Esophagus muscularis mucosa (tissue), 4 donors: ENCODE measurements at places on chromosomes 1 and 21.
A peak's percentile ranks its signal among the peaks of the same experiment; 100 is the strongest.

DNA sequence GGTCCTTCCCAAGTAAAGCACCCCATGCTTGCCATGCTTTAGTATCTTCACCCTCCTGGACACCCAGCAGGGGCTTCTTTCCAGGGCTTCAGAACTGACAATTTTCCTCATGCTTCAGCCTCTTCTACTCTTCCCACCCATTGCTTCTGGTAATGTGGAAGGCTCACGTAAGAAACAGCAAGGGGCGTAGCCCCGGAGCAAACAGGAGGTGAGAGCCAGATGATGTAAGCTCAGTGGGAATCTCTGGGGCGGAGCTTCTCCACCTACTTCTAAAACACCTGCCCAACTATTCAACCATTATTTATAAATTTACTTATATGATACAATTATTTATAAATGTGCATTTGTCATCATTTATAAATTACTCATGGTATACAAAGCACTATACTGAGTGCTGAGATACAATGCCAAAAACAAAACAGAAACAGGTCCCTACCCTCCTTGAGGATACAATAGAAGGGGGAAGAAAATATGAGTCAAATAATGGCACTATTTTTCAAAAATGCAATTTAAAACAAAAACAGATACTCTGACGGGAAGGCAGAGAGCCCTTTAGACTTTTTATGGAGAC is 140.1 kb upstream of the CAMK1G start:
- no peak for DNase-seq

- DNase-seq = no peak
Observed at GRCh38 chr1:24786191-24786590, 40.9 kb downstream of the CLIC4 start.

DNA sequence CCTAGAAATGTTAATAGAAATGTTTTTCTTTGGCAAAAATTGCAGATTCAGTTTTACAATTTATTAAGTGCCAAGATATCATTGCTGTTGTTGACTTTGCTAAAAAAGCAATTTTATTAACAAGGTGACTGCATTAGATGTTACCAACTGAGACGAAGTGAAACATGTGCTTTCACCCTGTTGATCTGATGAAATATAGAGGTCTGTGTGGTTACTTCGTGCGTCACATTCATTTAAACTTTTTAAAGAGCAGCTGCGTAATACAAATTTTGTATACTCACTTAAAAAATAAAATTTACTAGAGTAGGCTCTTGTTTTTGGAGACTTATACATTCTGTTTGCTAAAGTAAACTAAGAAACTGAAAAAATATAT is 465.7 kb downstream of the USP25 start:
- DNase-seq = no peak

GRCh38 chr1:210397252-210397651 is 68.5 kb downstream of the HHAT start:
- no peak for DNase-seq

GRCh38 chr1:64895500-64895899 is 70.8 kb downstream of the JAK1 start:
- no peak for DNase-seq

DNA sequence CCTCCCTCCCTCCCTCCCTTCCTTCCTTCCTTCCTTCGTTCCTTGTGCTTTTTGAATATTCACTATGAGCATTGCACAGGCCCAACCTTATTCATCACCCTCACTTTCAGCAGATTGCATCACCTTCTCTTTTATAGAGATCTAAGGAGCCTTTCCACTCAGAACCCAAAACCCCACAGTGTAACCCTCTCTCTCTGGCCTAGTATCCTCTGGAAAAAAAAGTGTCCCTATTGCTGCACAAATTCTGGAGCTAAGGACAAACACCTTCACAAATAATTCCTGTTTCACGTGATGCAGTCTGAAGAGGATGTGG is 25.6 kb downstream of the OR10J5 start:
- no peak for DNase-seq

GRCh38 chr1:161836018-161836417 is 69.9 kb downstream of the ATF6 start:
- DNase-seq = no peak

- DNase-seq = no peak
Observed at GRCh38 chr1:184014271-184014670, 23.3 kb downstream of the COLGALT2 start.

DNA sequence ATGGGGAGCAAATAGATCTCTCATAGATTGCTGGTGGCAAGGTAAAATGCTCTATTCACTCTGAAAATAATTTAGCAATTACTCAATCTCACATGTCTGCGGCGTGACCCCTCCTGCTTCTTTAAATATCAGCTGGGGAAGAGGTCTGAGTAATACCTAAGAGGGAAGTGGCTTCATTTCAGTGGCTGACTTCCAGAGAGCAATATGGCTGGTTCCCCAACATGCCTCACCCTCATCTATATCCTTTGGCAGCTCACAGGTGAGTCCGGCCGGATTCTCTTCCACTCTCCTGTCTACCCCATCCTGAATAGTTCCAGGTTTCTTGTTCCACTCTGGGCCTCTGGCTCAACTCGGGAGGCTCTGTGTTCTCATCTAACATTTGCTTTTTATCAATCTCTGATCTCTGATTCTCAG is at the start of gene SLAMF7:
SLAMF7 (plus strand) TSS at position 150 of the 414 bp plus-strand sequence; CDS start at position 205, 55 bp downstream.
- DNase-seq = no peak

- no peak for DNase-seq
Observed at GRCh38 chr1:29634324-29634723, 398.0 kb downstream of the PTPRU start.

GRCh38 chr1:180898441-180899219 is 14.1 kb upstream of the KIAA1614 start:
- DNase-seq = peak; percentile 64

GRCh38 chr1:56056438-56057287 is 522.7 kb downstream of the PLPP3 start:
- no peak for DNase-seq

GRCh38 chr1:11338284-11338924 is 65.4 kb downstream of the UBIAD1 start:
- DNase-seq = no peak

DNA sequence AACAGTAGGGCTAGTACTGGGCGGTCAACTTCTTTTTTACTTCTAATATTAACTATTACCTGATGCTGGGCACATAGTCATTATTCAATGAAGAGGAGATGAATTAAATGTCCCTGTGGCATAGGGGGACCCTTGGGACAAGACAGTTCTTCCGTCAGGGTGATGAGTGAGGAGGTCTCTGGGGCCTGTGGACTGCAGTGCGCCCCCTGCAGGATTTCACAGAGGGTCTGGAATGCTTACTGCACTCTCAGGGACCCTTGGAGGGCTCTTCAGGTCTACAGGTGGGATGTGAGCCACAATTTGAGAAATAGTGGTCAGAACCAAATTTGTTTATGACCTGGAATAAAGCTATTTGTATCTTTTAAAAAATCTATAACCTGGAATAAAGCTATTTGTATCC is 149.4 kb downstream of the FAM78B start:
- DNase-seq = no peak

- DNase-seq = no peak
Observed at GRCh38 chr21:32842146-32842545, 70.6 kb upstream of the PAXBP1 start.

- DNase-seq = no peak
Observed at GRCh38 chr1:70075761-70076160, 129.6 kb downstream of the LRRC40 start.

DNA sequence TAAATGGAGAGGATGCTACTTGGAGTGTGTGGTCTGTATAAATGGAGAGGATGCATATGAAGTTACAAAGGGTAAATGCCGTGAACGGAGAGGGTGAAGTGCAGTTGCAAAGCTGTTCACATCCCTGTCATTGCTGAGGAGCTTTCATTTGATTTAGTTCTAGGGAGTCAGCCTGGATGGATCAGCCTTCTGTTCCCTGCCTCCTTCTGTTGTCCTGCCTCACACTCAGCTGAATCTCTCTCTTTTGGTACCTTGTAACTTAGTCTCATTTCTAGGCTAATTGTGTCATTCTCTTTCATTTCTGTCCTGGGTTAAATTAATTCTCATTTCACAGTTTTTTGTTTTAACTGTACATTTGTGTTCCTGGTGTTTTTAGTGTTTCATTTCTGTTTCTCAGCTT is 133.2 kb upstream of the COL6A1 start:
- DNase-seq = no peak

GRCh38 chr1:173193639-173194038 is 13.5 kb downstream of the TNFSF4 start:
- DNase-seq = no peak

DNA sequence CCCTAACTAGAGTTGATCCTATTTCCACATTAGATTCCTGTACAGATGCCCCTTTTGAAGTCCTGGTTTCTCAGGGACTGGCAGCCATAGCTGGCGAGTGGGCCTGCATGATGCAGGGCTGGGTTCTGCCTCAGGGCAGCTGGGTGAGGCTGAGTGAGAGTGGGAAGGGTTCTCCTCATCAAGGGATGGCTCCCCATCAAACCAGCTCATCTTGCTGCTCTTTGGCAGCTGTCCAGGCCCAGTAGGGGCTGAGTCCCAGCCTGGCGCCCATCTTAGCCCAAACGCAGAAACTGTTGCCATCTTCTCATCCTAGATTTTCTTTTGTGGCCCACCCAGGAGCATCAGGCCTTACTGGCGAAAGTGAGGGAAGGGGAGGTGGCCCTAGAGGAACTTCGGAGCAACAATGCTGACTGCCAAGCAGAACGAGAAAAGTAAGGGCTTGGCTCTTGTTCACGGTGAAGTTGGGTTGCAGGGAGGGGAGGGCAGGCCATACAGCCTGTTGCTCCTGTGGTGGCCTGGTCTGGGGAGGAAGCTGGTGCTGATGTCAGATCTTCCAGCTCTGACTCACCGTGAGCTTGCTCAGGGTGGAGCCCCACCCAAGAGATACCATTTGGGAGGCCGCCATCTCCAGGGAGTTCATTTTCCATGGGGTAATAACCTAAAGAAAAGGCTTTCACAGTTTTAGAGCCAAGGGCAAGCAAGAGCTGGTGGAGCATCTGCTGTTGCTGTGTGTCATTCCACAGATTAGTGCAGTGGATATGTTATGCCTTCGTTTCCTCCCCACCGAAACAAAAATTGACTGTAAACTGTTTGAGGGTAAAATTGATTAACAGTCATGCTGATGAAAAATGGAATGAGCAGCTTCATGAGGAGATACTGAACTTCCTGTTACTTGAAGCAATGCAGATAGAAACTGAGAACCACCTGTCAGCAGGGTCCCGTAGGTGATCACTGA is 34.7 kb downstream of the TUFT1 start:
- DNase-seq = no peak

DNA sequence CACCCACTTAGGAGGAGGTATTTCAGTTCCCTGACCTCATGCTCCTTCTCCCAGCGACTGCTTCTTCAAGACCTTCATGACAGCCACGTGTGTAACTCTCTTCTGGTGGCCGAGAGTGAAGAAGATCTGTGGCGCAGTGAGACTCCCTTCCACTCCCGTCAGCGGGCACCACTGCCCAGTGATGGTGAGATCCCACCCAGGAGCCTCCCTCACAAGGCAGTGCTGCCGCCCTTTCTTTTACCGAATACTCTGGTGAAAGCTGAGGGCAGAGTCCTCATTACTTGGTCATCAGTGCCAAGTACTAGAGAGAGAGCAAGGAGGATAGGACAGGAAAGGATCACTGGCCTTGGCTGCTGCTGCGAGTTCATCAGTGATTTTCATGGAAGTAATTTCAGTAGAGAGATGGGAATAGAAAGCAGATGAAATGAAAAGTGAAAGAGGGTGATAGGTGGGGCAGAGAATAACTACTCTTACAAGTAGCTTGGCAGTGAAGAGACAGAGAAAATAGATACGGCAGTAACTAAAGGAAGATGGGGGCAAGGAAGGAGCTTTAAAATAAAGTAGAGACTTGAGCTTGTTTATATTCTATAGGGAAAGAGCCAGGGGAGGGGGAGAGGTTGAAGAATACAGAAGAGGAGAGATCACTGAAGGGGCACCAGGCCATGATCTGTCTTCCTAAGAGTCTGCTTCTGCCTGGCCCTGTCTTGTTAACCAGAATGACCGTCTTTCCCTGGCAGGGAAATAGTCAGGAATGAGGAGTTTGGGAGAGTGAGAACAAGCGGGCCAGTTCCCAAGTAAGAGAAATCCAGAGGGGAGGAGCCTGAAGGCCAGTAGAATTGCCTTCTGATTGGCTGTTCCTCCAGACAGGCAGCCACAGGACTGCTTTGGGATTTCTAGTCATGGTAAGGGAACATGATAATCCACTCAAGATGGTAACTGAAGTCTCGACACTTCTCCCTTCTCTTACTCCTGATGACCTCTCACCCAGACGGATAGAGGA is 18.3 kb downstream of the HYI start:
- no peak for DNase-seq

DNA sequence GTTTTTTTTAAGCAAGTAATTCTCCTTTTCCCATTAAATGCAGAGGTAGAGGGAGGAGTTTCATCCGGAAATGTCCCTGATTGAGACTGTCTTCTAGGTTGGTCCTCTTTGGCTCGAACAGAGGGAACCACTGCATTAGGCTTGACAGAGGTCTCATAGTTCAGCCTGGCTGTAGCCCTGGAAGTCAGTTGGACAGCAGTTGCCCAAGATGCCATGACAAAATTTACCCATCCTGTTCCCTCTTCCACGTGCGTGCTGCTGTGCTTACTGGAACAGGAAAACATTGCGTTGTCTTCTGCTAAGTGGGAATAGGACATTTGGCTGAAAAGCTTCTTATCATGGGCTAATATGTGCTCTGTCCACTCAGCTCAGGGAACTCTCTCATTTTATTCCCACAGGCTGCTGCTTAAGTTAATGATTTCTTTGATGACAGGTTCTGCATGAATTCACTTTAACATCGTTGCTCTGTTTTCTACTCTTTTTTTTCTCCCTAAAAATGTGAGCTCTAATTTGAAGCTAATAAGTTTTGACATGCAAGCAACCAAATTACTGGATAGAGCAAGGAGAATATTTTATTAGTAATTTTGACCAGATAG is 18.0 kb downstream of the KCNK1 start:
- DNase-seq = no peak

- peak; percentile 29 for DNase-seq
Observed at GRCh38 chr1:239939602-239940001, 152.1 kb upstream of the FMN2 start.

DNA sequence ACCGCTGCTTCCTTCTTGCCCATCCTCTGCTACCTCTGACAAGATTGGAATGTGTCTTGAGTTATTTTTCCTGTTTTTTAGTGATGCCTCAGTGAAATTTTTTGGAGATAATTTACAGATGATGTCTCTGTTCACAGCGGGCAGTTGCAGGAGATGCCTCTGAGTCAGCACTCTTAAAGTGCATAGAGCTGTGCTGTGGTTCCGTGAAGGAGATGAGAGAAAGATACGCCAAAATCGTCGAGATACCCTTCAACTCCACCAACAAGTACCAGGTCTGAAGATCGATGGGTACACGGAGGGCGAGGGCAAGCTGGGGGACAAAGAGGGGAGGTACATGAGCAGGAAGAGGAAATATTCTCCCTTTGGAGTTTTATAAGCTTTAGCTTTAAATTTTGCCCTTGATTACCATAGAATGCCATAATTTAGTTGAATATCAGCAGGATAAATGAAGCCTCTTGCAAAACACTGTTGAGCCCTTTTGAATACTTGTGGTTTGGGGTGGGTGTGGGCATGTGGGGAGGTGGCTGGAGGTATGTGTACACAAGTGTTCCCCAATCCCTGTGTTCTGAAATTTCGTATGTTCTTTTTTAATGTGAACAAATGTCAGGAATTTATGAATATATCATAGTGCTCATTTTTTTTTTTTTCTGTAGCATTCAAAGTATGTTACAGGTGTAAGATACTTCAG is 19.8 kb downstream of the ATP1A1 start:
- no peak for DNase-seq

- DNase-seq = peak; percentile 85
Observed at GRCh38 chr1:37177230-37177864, 143.0 kb upstream of the GRIK3 start.
